RPMI7951 (cell line): ENCODE measurements at places on chromosomes 13 and 19. TPM values are rescaled to one million over a fixed set of nuclear protein-coding genes. Genes with fewer than 3 reads are reported as not detected.

DNA sequence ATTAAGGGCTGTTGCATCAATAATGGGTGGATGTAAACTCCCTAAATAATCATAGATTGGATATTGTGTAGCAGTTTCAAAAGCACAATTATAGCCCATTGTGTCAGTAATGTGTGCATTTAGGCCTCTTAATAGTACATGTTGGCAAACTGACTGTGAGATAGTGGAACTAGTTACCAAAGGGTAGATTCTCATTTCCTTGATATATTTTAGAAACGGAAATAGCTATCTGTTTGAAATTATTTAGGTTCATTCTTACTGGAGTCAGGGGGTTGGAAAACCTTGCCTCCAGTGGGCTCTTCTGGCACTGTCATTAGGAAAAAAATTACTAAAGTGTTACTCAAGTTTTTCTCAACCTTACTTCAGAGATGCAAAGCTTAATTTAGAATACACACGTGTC, 1074.9 kb downstream of the PCDH17 start:
- DNase-seq, result no peak

DNA sequence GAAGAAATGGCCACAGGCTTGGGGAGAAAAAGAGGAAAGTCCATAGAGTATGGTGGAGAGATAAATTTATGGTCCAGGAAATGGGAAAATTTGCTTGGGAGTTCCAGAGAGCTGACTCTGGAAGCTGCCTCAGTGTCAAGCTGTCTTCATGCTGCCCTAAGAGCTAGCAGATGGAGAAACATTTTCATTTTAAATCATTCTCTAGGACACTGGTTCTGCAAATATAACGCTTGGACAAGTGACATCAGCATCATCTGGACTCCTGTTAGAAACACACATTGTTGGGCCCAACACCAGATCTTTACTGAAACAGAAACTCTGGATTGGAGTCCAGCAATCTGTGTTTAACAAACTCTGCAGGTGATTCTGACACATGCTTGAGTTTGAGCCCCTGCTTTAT, 592.0 kb upstream of the KLF12 start:
- no peak for DNase-seq

- DNase-seq, result no peak
Observed at GRCh38 chr13:94987081-94987480, 274.7 kb upstream of the SOX21 start.

- no peak for DNase-seq
Observed at GRCh38 chr19:1109032-1109551, 5.3 kb downstream of the GPX4 start.

DNA sequence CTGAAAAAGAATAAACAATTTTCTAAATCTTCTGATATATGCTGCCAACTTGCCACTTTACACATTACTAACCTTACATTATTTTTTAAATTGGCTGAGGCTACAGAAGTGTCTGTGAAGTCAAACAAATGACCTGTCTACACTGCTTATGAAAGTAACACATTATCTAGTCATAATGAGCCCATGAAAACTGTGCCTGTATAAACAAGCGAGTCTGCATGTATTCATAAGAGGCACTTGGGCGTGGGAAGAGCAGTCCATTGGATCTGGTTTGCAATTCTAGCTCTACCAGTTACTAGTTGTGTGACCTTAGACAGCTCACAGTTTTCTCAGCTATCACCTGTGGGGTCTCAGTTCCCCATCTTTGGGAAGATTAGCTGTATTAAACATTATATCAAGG, 3.1 kb downstream of the VPS36 start:
- DNase-seq, result no peak

DNA sequence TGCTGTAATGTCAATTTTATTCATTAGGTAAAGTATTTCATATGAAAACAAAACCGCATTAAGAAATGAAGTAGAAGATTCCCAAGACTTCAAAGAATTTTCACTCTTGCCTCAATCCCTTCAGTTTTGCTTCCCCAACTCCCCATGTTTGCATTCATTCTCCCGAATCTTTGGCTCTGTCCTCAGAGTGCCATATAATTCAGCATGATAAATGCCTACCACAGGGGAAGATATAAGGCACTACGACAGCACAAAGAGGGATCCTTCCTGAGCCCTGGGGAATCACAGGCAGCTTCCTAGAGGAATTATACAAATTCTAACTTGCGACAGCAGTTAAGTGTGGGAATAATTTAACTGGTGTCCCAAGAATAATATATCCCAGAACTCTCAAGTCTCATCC, 68.5 kb downstream of the TSC22D1 start:
- DNase-seq, result no peak

DNA sequence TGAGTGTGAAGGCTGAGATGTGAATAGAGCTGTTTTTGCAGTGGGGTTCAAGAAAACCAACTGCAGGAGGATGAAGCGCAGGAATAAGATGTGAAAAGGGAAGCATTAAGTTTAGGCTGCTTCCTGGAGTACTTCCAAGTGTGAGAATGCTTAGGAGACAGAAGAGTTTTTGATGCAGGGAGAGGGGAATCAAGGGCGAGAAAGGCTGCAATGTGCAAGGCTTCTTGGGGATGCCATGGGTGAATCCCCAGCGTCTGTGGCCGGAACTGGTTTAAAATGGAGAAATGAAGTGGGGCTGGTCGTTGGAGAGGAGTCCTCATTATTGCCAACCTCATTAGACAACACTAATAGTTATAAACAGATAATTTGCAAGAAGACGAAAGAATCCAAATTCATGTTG, 764.9 kb downstream of the LIG4 start:
- DNase-seq, result peak; percentile 77

- no peak for DNase-seq
Observed at GRCh38 chr13:20073775-20074174, 87.1 kb downstream of the GJA3 start.

DNA sequence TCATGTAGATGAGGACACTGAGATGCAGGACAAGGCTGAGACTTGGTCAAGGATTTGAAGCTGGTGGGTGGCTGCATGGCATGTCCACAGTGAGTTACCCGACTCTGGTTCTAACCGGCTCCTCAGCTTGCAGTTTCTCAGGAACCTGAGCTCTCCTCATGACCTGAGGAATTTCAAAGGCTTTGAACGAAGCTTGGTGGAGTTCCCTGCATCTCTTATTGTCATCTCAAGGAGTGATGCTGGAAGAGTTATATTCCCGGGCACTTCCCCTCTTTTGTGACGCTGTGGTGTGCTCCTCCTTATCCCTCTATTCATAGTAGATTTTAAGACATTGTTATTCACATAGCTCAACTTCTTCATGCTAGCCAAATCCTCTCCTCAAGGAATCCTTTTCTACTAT, 500.1 kb upstream of the HTR2A start:
- DNase-seq, result no peak

GRCh38 chr19:16921766-16922591, 33.2 kb downstream of the F2RL3 start:
- no peak for DNase-seq

DNA sequence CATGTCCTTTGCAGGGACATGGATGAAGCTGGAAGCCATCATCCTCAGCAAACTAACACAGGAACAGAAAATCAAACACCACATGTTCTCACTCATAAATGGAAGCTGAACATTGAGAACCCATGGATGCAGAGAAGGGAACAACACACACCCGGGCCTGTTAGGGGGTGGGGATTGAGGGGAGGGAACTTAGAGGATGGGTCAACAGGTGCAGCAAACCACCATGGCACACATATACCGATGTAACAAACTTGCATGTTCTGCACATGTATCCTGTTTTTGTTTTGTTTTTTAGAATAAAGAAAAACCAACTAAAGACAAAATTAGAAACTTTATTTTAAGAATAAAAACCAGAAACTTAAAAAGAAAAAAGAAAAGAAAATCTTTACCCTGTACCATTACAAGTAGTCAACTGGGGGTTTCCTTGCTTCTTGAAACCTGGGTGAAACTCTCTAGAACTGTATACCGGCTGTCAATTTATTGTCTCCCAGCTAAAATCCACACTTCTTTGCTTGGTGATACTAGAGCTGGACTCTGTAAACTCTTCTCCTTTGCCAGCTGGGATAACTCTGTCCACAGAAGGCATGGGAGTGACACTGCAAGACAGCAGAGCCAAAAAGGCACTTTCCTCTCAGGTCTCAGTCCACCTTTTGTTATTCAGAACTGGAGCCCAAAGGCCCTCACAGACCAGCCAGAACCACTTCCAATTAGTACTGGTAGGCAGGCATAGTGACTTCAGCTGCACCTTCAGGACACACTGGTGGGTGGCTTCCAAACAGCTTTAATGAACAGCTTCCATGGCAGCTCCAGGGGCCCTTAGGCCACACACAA, 9.0 kb downstream of the MICU2 start:
- no peak for DNase-seq

DNA sequence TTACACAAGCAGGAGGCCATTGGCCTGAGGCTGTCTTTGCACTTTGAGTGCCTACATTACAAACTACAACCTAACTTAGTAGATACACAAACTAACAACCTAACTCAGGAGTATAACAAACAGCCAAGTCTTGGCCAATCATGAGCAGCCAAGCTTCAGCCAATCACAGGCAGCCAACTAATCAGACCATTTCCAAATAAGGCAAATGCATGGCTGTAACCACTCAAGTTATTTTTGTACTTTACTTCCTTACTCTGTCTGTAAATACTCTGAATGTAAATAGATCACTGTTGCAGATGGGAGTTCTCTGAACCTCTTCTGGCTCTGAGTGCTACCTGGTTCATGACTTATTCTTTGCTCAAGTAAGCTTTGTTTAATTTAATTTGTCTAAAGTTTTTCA, 748.1 kb upstream of the SGCG start:
- no peak for DNase-seq

Gene KLHL1
- not detected in 2 replicates for total RNA-seq

Gene C19orf38
- total RNA-seq, result 0.36 TPM in 1 of 2 replicates, not detected in the other

Gene LHB
- total RNA-seq, result 0.68 TPM in 1 of 2 replicates, not detected in the other

Gene FCAR
- total RNA-seq, result not detected in 2 replicates

Gene CRX
- total RNA-seq, result not detected in 2 replicates

Gene SYCN
- total RNA-seq, result not detected in 2 replicates
